Activated T-cell treated with anti-CD3 and anti-CD28 coated beads for 24 hours (primary cell): ENCODE measurements at places on chromosomes 1 and 21.

DNA sequence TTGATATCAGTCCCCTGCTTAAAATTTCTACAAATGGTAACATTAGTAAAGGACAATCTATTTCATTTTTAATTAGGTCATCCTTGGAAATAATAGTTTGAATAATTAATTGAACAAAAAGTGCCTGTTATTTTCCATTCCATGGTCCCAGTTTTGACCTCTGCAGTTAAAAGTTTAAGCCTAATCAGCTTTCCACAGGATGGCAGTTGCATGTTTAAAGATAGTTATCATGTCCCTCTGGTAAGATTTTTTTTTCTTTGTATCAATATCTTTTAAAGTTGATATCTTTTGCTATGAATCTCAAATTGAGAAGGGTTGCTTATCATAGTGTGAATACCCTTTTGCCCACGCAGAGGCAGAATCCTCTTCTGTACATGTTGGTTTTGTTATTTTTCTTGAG, 90.4 kb downstream of the HS2ST1 start:
- no peak for DNase-seq

DNA sequence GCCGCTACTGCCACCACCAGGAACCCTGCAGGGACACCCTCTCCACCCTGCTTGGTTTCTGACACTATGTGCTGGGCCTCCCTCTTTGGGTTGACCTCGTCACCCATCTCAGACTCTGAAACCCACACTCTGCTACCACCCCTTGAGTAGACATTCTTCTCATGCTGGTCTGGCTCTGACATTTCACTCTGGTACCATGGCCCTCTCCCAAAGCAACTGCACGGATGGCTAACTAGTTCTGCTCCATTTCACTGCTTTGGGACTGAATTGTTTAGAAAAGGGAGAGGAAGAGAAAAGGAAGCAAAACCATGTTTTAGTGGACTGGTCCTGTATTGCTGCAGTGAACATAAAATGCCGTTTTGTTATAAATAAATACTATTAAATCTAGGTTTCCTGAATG, 137.8 kb downstream of the KCNK2 start:
- no peak for DNase-seq

DNA sequence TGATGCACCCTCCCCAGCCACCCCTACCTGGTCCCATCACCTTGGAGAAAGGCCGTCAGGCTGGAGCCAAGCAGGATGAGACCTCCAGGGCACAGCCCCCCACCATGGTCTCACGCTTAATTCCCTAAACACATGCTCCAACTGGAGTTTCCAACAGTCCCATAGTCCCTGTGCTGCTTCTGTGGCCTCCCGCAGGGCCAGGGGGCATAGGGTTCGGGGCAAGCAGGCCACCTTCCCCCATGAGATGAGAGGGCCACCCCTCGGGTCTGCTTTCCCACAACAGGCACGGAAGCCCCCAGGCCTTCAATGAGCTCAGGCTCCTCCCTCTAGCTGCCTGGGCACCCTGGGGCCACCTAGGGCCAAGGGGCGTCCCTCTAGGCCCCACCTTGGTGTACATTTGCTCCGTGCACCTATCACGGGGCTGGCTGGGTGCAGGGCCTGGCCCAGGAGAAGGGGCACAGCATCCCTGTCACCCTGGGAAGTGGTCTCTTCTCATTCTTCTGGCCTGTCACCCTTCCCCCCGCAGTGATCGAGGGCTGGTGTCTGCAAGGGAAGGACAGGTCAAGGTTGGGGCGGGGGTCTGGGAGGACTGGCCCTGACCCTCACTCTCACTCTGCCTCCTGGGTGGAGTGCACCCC, 42.4 kb downstream of the TRIM11 start:
- no peak for DNase-seq

DNA sequence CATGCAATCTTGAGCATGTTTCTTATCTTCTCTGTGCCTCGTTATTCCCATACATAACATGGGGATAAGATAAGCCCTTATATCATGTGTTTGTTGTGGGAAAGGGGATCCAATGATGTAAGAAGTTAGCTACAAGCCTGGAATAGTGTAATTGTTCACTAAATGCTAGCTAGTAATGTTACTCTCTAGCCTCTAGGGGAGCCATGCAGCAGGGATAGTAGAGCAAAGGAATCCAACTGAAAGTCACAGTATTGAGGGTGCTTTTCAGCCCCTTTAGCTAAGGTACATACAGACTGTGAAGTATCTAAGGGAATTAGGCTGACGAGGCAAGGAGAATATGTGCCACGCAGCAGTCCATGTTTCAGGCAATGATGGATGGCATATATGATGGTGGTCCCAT, 46.9 kb downstream of the IL23R start:
- no peak for DNase-seq

- DNase-seq: no peak
Observed at GRCh38 chr21:17495680-17496079, 17.2 kb upstream of the CXADR start.

- DNase-seq: no peak
Observed at GRCh38 chr1:78950826-78951225, 55.7 kb downstream of the ADGRL4 start.

DNA sequence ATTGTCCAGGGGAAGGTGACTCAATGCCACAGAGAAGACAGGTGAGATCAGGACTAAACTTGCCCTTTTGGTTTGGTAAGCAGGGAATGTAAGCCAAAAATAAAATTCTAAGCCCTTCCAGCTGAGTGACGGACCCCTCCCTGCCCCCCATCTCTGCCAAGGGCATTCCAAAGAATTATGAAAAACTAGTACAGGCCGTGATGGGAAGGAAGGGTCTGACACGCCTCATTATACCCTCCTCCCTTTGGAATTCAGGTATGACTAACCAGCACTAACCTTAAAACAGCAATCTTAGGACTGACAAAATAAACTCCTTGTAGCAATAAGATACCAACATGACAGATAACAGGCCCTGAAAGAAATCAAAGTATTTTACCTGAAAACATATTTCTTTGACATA, 99.6 kb downstream of the GABPA start:
- DNase-seq: no peak

DNA sequence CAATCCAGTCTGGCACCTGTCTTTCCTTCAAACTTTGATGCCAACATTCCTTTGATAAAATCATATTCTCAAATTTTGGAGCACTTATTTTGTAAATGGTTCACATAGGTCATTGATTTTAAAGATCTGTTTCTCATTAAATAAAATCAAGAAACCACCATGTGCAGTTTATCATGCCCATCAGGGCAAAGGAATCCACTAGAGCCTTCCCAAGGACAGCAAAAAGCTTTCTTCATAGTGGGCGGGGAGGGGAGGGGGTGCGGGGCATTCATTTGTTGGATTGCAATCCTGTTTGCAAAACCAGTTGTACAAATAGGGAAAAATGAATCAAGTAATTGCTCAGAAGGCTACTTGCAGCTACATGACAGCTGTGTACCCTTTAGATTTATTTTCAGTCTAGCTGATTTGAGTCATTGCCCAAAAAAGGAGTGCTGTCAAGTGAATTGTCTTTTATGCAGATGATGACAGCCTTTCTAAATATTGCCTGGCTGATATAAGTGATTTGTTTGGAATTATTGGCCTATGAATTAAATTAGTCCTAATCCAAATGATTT, 23.0 kb downstream of the LRRC8B start:
- no peak for DNase-seq

GRCh38 chr1:72435025-72435424, 152.7 kb upstream of the NEGR1 start:
- DNase-seq: no peak

- DNase-seq: no peak
Observed at GRCh38 chr1:200072636-200073285, 45.3 kb downstream of the NR5A2 start.

DNA sequence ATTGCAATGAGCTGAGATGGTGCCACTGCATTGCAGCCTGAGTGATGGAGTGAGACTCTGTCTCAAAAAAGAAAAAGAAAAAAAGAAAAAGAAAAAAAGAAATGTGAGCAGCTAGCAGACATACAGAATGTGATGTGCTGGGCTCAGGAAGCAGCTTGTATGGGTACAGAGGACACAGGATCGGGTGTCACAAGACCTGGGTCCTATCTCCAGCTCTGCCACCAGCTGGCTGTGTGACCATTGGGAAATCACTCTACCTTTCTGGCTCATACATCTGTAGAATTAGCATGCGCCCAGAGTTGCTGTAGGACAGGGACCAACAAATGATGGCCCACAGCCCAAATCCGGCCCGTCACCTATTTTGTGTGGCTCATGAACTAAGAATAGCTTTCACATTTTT, 3.3 kb upstream of the PLA2G2C start:
- DNase-seq: no peak

- no peak for DNase-seq
Observed at GRCh38 chr1:170640581-170640980, 23.4 kb upstream of the PRRX1 start.

GRCh38 chr1:6998267-6998666, 213.0 kb downstream of the CAMTA1 start:
- DNase-seq: no peak

- DNase-seq: no peak
Observed at GRCh38 chr1:200973937-200974657, 49.4 kb downstream of the KIF21B start.

DNA sequence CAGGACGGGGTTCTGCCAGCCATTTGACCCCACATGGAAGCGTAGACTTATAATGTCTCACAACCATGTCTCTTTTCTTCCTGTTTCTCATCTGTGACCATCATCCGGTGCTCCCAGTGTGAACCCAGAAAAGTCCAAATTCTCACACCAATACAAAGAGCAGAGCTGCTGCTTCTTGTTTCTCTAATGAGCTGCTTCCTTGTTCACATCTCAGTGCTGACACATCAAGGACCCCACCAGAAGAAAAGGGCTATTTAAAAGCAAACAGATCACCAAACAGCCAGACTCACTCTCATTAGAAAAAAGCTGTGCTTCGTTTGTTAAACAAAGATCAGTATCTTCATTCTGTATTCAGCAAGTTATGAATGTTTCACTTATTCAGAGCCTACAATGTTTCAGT, 835 bp upstream of the LCE1D start:
- no peak for DNase-seq

DNA sequence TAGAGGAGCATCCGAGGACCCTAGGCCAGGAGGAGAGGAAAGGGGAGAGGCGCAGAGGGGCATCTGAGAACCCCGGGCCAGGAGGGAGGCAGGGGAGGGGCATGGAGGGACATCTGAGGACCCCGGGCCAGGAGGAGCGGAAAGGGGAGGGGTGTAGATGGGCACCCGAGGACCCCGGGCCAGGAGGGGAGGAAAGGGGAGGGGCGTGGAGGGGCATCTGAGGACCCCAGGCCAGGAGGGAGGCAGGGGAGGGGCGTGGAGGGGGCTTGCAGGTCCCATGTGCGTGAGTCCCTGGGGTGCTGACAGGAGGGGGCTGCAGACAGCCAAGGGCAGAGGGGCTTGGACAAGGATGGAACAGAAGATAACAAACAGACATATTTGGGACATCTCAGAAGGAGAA, 190.0 kb upstream of the ARHGEF16 start:
- DNase-seq: no peak

DNA sequence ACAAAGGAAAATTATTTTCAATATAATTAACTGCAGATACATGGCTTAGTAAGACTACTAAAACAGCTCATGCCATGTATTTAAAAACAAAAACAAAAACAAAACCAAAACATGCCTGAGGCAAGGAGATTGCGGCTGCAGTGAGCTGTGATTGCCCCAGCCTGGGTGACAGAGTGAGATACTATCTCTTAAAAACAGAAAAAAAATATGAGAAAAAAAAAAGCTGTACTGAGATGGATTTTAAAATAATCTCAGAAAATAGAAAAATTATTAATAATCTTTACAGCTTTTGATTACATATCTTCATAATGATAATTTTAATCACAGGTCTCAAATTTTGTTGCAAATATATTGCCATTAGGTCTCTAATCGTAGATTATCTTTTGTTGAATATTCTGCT, 24.0 kb upstream of the LIN9 start:
- no peak for DNase-seq

DNA sequence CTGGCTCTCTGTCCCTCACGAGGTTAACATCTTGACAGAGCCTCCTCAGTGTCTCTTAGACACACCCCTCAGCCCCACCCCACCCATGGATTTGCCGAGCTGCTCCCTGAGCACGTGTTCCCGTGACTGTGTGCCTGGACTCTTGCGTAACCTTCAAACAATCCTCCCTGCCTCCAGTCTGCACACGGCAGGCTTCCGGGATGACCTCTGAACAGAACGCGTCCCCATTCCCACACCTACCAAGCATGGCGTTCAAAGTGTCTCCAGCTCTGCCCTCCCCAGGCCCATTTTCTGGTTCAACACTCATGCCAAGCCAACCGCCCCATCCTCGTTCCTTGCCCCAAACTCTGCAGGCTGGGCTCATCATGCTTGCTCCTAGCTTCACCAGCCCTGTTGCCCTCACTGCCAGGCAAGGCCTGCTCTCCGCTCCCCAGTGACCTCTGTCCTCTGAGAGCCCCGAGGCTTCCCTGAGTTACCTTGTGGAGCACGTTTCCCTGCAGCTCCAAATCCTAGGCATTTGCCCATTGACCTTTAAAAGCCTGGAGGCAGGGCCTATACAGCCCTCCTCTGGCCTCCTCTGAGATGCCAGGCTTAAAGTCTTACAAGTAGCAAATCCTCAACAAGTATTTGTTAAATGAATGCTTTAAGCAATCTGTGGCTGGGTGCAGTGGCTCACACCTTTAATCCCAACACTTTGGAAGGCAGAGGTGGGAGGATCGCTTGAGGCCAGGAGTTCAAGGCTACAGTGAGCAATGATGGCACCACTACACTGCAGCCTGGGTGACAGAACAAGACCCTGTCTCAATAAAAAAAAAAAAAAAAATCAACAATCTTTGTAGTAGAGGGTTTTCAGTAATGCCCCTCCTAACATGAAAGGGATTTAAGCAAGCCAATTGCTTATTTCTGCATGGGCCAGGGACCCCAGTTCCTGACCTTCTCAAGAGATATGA, 5.0 kb downstream of the AGT start:
- DNase-seq: no peak

GRCh38 chr1:179021873-179022272, 3.8 kb upstream of the FAM20B start:
- DNase-seq: no peak

DNA sequence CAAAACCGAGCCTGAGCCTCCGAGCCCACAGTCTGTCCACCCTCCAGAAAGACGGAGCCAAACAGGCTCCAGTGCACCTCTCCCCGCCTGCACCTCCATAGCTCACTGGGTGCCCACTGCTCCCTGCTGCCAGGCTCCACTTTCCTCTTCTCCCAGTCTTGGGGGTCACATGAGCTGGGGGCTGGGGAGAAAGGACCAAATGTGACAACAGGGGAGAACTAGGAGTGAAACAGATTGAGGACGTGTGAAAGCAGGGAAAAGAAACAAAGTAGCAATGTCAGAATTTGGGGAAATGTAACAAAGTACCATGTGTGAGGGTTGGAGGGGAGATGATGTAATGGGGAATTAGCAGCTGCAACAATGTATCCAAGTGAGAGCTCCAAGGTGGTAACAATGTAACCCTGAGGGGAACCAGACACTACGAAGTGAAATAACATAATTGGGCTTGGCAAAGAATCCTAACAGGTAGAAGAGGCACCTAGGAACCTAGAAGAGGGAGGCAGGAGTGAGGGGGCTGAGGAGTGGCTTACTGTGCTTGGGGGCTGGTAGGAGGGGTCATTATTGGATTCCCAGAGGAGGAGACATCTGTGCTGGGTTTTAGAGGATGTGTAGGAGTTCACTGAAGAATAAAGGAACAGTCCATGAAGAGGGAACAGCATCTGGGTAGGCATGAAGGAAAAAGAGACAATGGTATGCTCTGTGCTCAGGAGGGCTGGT, 12.5 kb downstream of the SDC3 start:
- no peak for DNase-seq

GRCh38 chr1:159939678-159940002, 5.8 kb downstream of the IGSF9 start:
- no peak for DNase-seq
